Left ventricle myocardium inferior (tissue), 1 donor: ENCODE measurements at places on chromosomes 13 and 19. TPM values are rescaled to one million over a fixed set of nuclear protein-coding genes. Genes with fewer than 3 reads are reported as not detected.

- H3K36me3 ChIP-seq = peaks cover 14% of the 10 kb centered on the region
- H3K27ac ChIP-seq = peak overlapping the region; percentile 65
- peaks cover 28% of the 10 kb centered on the region for H3K4me1 ChIP-seq
- H3K4me3 ChIP-seq = peak overlapping the region; percentile 1
- no peak for DNase-seq
- no peaks in the 10 kb centered on the region for H3K27me3 ChIP-seq
Observed at GRCh38 chr19:45136507-45137178, 24.1 kb downstream of the NKPD1 start.

DNA sequence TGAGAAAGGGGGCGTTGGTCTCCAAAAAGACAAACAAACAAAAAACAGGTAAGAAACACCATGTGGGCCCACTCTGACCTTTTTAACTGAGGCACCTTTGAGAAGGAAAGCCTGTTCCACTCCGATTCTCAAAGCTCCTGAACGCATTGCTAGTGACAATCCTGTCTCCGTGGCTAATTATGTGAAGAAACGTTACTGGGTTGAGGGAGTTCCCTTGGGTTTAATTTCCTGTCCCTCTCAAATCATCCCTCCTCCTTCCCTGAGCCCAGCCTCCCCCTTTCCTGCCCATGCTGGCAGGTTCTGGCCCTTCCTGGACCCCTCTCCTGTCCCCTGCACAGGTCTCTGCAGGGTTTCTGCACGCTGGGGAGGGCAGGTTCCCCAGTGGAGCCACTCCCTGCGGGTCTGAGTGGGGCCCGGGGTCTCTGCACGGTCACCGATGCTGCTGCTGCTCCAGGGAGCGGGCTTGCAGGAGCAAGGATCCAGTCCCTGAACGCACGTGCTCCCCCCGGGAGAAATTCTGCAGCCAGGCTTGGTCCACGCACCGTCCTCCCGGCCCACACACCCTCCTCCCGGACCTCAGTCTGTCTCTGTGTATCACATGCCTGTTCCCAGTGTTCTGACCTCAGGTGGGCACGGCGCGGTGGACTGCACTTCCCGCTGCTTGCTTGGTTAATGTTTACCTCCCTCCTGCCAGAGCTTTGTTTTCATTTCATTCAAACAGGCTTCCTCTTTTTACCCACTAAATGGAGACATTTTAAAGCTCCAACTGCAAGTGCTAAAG, 76.4 kb upstream of the MCF2L start:
- H3K4me1 ChIP-seq = peaks cover 33% of the 10 kb centered on the region
- no peaks in the 10 kb centered on the region for H3K36me3 ChIP-seq
- no peak for DNase-seq
- no peak overlapping the region for H3K27ac ChIP-seq

- no peaks in the 10 kb centered on the region for H3K4me1 ChIP-seq
- H3K27me3 ChIP-seq = no peaks in the 10 kb centered on the region
- H3K27ac ChIP-seq = no peak overlapping the region
- DNase-seq = no peak
- no peak overlapping the region for H3K4me3 ChIP-seq
Observed at GRCh38 chr13:41075034-41075433, 13.7 kb downstream of the WBP4 start.

GRCh38 chr13:39875111-39875987, 219.9 kb downstream of the COG6 start:
- H3K4me3 ChIP-seq = no peak overlapping the region
- no peaks in the 10 kb centered on the region for H3K27me3 ChIP-seq
- H3K27ac ChIP-seq = peak overlapping the region; percentile 48
- no peaks in the 10 kb centered on the region for H3K36me3 ChIP-seq
- H3K4me1 ChIP-seq = peaks cover 55% of the 10 kb centered on the region

DNA sequence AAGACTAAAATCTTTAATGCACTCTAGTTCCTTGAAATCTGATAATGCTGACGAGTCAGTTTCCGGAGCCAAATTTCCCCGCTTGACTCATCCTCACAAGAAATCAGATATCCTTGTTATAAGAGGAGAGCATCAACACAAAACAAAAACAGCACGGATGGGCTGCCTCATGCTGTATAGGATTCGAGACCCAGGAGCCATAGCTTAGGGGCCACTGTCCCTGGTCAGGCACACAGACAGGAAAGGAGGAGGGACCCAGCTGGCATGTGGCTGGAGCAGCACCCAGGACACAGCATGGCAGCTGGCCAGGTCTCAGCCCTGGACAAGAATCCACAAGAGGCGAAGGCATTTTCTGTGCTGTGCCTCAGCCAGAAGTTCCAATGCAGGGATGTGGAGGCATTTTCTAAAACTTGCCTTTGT, 110.2 kb upstream of the SPATA13 start:
- peaks cover 33% of the 10 kb centered on the region for H3K4me1 ChIP-seq
- H3K36me3 ChIP-seq = no peaks in the 10 kb centered on the region
- no peak overlapping the region for H3K27ac ChIP-seq
- peak; percentile 36 for DNase-seq
- H3K4me3 ChIP-seq = no peak overlapping the region
- no peaks in the 10 kb centered on the region for H3K27me3 ChIP-seq

GRCh38 chr13:33349986-33350826, 64.7 kb upstream of the STARD13 start:
- H3K4me3 ChIP-seq = peak overlapping the region; percentile 89
- no peaks in the 10 kb centered on the region for H3K36me3 ChIP-seq
- DNase-seq = peak; percentile 65
- H3K27ac ChIP-seq = peak overlapping the region; percentile 89
- peaks cover 61% of the 10 kb centered on the region for H3K4me1 ChIP-seq
- H3K27me3 ChIP-seq = no peaks in the 10 kb centered on the region

GRCh38 chr19:3087769-3088168, 6.4 kb upstream of the GNA11 start:
- H3K4me3 ChIP-seq = no peak overlapping the region
- H3K27ac ChIP-seq = no peak overlapping the region
- no peaks in the 10 kb centered on the region for H3K4me1 ChIP-seq
- no peak for DNase-seq
- H3K36me3 ChIP-seq = no peaks in the 10 kb centered on the region
- no peaks in the 10 kb centered on the region for H3K27me3 ChIP-seq

The SIGLEC5 gene
- total RNA-seq = not detected

The HIF3A gene
- total RNA-seq = 87.7 TPM
